AG04450 (cell line): ENCODE measurements at places on chromosomes 3 and 15.

- no peak for DNase-seq
Measured at GRCh38 chr3:51712038-51712420, 5.2 kb downstream of the GRM2 start.

- DNase-seq, result no peak
Measured at GRCh38 chr3:197926418-197926817, 23.6 kb upstream of the RPL35A start.

DNA sequence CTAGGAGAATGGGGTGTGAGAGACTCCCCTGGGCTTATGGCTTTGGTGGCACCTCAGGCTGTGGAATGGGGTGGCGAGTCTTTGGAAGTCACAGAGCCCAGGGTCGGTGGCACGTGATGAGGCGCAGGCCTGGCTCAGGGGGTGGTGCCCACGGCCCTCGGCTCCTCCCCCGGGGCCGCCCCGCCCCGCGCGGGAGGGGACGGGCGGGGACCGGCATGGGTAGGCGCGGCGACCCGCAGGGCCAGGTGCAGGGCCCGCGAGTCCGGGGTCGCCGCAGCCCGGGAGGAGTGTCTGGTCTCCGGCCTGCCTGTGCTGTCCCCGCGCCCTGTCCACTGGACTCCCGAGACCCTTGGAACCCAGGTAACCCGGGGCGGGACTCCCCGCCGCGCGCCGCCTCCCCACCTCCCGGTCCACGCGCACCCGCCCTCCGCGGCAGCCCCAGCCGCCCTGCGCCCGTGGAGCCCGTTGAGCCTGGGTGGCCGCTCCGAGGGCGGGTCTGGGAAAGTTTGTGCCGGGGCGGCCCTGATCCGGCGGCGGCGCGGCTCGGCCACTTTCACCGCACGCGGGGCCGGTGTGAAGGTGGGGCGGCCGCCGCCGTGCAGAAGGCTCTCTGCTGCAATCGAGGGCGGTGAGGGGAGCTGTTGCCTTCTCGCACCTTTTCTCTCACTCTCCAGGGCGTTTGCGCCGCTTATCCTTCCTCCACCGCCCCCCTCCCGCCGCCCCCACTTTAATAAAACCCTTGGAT is at the start of gene PAQR5:
TSS of gene PAQR5 (plus strand) at position 216 of the 745 bp plus-strand sequence. CDS start 61,169 bp downstream, outside the sequence.
- DNase-seq, result no peak

GRCh38 chr15:47872208-47872607 is 154.9 kb downstream of the SEMA6D start:
- DNase-seq, result no peak

DNA sequence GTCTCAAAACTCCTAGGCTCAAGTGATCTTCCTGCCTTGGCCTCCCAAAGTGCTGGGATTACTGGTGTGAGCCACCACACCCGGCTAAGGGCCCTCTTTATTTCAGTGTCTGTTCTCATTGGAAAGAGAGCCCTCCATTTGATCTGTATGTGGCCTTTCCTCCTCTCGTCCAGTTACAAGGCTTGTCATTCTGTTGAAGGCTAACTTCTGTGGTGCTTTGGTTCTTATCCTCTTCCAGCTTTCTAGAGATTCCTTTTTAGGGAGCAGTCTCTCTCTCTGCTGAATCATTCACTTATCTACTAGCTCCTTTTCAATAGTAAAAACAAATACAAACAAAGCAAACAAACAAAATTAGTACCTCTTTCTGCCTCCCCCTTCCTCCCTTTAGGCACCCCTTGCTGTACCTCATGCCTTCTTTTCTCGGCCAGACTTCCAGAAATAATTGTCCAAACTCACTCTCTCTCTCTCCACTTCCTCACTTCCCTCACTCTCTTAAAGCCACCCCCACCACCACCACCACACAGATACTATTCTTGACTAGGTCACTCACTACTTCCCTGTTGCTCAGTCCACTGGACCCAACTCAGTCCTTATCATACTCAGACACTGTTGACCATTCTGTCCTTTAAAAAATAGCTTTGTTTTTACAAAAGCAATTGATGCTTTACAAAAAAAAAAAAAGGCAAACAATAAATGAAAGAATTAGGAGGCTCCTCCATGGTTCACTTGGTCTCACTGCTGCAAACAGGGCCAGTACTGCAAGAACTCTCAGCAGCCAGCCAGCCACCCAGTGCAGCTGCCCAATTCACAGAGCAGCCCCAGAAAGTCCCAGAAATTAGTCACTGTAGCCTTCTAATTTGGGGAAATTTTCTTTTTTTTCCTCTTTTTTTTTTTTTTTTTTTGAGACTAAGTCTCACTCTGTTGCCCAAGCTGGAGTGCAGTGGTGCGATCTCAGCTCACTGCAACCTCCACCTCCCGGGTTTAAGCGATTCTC is 31.7 kb upstream of the RAB11A start:
- no peak for DNase-seq

GRCh38 chr3:53842436-53843194 is 3.6 kb downstream of the CHDH start:
- no peak for DNase-seq

GRCh38 chr3:133169331-133170068 is 131.3 kb downstream of the TMEM108 start:
- no peak for DNase-seq

DNA sequence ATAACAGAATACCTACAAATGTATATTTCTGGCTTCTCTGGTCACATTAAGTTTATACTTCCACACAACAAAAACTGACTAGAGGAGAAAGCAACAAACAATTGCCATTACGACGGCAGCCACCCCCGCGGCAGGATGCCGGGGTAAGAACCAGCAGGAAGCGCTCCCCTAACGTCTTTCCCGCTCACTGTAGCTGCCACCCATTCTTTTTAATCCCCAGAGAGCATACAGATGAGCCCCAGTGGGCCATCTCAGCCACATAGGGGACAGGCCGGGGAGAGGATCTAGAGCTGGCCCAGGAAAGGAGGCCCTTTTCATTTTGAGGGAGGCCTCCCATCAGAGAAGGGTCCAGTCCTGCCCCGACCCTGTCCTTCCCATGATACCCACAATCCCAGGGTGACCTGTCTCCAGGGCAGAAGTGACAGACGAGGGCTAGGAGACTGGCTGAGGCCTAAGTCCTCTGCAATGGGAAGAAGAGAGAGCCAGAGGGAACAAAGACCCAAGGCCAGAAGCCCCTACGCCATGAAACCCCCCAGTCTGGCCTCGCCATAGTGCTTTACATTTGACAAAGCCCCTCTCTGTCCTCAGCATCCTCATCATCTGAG is 3.6 kb upstream of the CALML4 start:
- no peak for DNase-seq

GRCh38 chr15:66819084-66819483 is 117.0 kb downstream of the SMAD6 start:
- DNase-seq, result no peak

- DNase-seq, result peak; percentile 29
Measured at GRCh38 chr3:138118612-138119422, 3.4 kb upstream of the DZIP1L start.

GRCh38 chr3:5022966-5023776 is 43.9 kb downstream of the BHLHE40 start:
- peak; percentile 98 for DNase-seq

- DNase-seq, result no peak
Measured at GRCh38 chr15:63915209-63915872, 81.6 kb upstream of the HERC1 start.

GRCh38 chr3:172046268-172046915 is 7.0 kb downstream of the FNDC3B start:
- no peak for DNase-seq

DNA sequence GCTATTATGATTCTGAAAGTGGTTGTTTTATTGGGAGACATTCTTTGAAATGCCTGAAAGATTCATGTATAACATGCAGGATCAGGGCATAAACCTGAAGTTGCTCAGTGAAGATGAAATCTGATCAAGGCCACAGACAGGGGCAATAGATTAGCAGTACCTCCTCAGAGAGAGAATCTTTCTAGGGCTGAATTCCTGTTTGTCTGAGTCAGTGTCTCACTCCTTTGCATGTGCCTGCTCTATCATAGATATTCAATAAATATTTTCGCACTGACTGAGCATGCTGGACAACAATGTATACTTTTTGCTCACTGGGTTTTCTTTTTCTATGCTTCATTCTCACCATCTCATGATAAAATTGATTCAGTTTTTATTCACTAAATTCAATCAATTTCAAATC is 49.8 kb upstream of the PFN2 start:
- peak; percentile 32 for DNase-seq

GRCh38 chr3:128850544-128850943 is 28.9 kb upstream of the ACAD9 start:
- no peak for DNase-seq

DNA sequence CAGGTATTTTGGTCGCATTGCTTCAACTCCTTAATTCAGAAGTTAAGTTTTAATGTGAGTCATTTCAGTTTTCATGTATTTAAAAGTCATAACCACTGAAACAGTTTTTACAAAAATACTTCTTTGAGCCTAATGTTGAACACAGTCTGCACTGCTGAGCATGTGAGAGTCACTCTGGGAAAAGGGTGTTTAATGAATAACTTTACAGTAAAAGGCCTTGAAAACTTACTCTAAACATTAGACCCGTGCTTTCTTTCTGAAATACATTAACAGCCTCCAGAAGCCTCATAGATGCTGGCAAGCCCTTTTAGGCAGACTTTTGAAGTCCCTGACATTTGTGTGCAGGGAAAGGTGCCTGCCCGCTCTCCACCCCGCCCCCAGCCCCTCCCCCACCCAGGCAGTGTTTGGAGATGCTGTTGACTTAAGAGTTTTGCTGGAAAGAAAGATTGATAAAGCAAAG is 68.9 kb upstream of the NR2F2 start:
- DNase-seq, result no peak

DNA sequence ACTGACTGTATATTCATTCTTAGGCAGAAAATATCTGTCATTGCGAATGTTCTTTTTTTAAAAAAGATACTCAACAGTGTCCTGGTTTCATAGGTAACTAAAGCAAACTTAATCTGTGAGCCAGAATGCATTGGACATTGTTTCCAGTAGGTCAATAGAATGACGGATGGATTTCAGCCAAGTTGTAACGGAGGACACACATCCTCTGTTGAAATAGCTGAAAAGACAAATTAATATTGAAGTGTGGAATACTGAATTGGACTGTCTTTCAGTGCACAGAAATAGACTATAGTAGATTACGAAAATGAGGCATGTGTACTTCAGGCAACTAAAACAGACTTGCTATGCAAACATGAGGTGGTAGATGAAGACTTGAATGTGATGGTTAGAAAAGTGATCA is 461.6 kb downstream of the WDR72 start:
- no peak for DNase-seq

- no peak for DNase-seq
Measured at GRCh38 chr3:30753766-30754165, 140.7 kb downstream of the GADL1 start.

DNA sequence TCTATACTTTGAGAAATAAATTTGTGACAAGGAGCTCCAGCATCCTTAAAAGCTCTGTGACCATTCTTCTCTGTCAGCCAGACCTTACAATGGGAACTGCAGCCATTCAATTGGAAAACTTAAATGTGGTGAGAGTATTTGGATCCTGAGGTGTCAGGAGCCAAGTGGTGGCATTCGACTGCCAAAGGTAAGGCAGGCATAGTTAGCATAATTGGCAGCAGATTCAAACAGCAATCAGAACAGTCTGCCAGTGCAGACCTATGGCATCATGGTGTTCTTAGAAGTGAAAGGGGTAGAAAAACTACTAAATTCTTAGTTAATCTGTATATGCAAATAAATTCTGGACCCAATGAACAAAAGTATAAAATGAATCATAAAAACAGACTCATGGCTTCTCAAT is 18.2 kb upstream of the FNDC3B start:
- no peak for DNase-seq

GRCh38 chr3:48607519-48607918 is 1.9 kb downstream of the UQCRC1 start:
- no peak for DNase-seq

DNA sequence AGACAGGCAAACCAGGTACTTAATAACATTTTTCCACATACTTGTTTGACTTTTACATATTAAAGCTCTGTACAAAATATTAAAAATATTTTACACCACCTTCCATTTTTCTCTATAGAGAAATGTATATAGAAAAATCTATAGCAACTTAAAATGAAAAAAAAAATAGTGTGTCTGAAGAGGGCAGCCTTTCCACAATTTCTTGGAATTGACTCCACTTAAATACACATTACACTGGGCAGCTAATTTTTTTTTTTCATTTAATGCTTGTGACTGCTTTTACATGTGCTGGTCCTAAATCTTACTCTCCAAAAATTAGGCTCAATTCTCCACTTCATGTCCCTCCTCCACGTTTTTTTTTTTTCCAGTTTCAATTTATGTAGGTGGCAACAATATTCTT is 427.0 kb upstream of the RBMS3 start:
- DNase-seq, result no peak

DNA sequence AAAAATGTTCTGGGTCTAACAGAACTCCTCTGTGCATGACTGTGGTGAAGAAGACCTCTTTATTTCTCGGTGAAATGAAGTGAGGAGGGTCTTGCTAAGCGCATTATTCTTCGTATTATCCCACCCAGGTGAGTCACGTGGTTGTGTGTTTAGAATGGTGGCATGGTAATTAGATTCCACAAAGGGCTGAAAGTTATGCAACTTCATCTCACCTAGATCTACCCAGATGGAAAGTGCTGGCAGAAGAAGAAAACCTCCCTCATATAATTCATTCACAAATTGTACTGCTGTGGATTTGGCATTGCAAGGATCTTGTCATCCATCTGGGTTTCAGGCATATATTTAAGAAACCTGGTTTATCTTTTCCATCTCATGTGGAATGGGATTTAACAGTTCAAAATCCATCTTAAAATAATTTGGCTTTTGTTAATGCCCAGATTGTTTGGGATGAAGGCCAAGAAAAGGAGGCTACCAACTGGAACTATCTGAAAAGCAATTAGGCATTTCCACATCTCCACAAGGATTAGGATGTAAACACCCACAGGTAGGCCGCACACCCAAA is 175.3 kb downstream of the PLCL2 start:
- DNase-seq, result no peak

DNA sequence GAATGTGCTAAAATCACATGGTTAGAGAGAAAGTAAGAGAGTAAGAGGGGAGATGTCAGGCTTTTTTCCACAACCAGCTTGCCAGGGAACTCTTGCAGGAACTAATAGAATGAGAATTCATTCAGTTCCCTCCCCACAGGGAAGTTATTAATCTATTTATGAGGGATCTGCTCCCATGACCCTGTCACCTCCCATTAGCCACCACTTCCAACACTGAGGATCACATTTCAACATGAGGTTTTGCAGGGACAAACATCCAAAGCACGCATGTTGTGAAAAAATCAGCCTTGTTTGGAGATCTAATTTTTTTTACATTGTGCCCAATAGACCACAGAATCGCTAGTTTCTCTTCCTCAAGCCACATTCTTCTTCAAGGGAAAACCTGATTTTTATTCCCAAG is 904.0 kb downstream of the TBL1XR1 start:
- no peak for DNase-seq

GRCh38 chr3:42827023-42827422 is 17.8 kb downstream of the ACKR2 start:
- no peak for DNase-seq

GRCh38 chr15:95644100-95644875 is 686.2 kb upstream of the NR2F2 start:
- no peak for DNase-seq

GRCh38 chr15:22949074-22949547 is 31.1 kb downstream of the CYFIP1 start:
- DNase-seq, result no peak

GRCh38 chr15:100658895-100659294 is 56.5 kb downstream of the ASB7 start:
- DNase-seq, result no peak

GRCh38 chr3:36842275-36842674 is 77.9 kb upstream of the DCLK3 start:
- no peak for DNase-seq

GRCh38 chr3:196140224-196140623 is 58.3 kb upstream of the TFRC start:
- DNase-seq, result no peak

GRCh38 chr3:141875893-141876380 is 506 bp upstream of the ATP1B3 start:
- no peak for DNase-seq

- no peak for DNase-seq
Measured at GRCh38 chr3:11244121-11244677, 28.0 kb upstream of the ATG7 start.
